ENCODE measurements at places on chromosomes 7 and 10.

- no peak for DNase-seq
Observed at GRCh38 chr10:9081253-9081652, 1026.8 kb downstream of the GATA3 start.

GRCh38 chr7:93228302-93228701 lies 2.0 kb upstream of the HEPACAM2 start:
- DNase-seq, result peak; percentile 90

DNA sequence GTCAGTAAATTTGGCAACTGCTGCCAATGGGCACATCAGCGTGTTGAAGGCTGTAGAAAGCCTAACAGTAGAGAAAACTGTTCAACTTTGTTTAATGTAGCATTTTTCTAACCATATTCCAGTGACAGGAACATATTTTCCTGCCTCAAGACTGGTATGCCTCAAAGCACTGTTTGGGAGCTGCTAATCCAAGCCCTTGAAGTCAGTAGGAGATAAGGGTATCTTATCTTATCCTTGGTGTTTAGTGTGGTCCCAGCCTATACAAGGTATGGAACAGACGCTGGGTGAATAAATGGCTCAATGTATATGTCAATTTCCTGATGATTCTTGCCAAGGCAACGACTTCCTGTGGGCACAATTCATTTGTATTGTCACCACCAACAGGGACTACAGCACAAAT lies 97.5 kb upstream of the CREB5 start:
- DNase-seq, result no peak

GRCh38 chr7:78398576-78398975 lies 600.0 kb downstream of the PHTF2 start:
- DNase-seq, result no peak

DNA sequence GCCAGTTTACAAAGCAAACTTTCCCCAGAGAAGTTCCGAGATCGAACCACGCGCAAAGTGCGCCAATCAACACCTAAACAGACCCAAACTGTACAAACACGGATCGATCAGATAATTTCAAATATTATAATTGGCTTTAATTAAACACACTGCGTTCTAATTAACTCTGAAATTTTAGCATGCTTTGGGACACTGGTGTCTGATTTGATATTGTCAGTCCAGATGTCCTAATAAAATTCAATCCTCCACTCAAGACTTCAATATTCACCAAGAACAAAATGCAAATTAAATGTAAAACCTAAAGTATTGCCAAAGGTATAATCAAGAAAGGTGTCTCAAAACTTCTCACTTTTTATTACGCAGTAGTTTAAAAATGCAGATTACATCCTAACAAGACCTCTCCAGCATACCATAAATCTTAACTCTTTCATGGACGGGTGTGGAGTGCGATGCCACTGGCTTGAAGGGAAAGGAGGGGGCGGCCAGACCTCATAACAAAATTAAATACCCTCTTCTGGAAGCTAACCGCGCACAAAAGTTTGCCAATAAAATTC lies 5.9 kb upstream of the EBF3 start:
- no peak for DNase-seq

DNA sequence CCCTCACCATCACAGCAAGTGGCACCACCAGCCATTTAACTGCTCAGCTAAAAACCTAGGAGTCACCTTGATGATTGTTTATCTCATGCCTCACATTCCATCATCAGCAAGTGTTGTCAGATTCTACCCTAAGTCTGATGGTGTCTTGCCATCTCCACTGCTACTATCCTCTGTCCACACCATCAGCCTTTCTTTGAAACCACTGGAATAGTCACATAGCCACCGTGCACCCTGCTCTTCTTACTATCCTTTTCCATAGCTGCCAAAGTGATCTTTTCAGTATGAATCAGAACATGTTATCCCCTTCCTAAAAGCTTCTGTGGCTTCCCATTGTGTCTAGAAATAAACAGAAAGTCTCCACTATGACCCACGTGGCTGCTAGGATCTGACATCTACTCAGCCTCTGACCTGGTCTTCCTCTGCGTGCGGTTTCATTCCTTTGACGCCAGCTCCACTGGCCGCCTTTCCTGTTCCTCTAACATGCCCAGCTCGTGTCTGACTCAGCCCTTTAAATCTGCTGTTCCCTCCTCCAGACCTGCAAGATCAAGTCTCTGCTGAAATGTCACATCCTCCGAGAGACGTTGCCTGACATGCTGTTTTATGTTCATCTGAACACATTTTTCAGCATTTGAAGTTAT lies 16.5 kb upstream of the CHN2 start:
- DNase-seq, result no peak

GRCh38 chr7:28481091-28481926 lies 69.0 kb downstream of the CREB5 start:
- DNase-seq, result no peak

DNA sequence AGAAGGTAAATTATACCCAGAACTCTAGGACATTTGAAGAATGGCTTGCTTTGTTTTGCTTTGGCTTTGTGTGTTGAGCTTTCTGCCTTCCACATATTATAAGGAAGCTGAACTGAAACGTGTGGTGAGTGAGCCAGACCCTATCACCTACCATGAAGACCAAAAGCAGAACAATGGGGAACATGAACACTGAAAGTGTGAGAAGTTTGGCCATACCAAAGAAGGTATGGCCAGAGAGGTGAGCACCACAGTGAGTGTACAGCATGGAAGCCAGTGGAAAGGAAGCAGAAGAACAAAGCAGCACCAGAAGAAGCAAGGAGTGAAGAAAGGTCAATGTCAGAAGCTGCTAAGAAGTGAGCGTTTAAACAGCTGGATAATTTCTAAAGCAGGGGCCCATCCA lies 59.7 kb upstream of the CCDC71L start:
- DNase-seq, result no peak

- DNase-seq, result no peak
Observed at GRCh38 chr7:106443156-106443555, 158.4 kb upstream of the NAMPT start.

DNA sequence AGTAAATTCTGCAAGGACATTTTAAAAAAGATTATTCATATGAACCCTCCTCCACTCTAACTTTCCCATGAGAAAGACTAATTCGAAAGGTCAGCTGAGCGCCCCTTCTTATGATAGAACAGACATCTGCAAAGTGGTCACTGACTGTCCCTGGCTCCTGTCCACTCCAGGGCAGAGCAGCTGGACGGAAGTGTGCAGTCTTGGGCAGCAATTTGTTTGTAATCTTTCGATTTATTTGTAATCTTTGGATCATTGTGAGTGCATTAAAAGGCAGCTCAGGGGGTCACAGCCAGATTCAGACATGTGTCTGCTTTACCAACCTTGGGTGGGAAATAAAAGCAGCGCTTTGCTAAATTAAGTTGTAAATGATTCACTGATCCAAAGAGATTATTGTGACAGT lies 158.8 kb upstream of the ADARB2 start:
- DNase-seq, result no peak

GRCh38 chr7:140435252-140435895 lies 31.5 kb downstream of the RAB19 start:
- no peak for DNase-seq

DNA sequence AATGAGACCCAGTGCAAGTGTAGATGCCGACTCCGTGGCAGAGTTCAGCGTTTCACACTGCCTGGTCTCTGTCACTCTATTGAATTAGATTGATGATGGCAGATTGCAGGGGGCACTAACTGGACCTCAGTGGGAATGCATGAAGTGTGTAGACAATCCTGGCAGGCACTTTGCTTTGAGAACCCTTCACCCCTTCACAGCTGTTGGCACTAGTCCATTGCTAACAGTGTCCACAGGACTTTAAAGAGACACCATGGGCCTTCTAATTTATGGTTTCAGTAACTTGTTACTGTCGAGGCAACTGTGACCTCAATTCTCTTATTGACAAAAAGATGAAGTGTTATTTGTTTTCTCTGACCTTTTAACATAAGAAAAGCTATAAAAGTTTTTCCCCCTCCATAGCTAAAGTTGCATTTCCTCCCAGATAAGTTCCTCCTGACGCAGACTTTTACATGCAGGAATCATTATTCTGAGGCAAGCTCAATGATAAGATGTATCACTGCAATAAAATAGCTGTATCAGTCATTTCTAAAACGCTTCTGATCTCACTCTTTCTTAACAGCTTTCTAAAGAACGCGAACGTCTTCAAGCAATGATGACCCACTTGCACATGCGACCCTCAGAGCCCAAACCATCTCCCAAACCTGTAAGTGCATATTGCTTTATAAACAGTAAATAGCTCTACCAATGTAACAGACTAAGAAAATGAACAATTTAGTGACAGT lies 238.9 kb downstream of the FOXP2 start:
- no peak for DNase-seq

DNA sequence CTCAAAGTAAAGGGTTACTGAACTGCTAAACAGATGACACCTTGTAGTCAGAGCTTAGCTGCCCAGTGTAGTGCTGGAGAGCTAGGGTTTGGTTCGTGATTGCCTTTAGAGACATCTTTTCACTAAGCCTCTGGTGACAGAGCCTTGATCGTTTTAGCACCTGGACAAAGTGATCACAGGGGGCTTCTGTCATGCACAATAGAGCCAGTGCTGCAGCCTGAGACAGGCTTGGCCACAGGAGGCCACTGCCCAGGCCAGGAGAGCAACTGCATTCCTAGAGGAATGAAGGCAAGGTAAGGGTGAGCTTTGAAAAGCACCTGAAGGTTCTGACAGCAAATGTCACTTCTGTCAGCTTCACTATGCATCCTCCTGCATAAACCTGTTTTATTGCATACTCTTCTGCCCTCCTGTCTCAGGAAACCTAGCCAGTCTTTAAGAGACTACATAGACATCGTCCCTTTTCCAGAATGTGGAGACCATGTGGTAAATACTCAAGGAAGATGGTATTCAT lies 122.9 kb downstream of the NPY start:
- no peak for DNase-seq

- DNase-seq, result peak; percentile 35
Observed at GRCh38 chr7:78039790-78040776, 241.5 kb downstream of the PHTF2 start.

DNA sequence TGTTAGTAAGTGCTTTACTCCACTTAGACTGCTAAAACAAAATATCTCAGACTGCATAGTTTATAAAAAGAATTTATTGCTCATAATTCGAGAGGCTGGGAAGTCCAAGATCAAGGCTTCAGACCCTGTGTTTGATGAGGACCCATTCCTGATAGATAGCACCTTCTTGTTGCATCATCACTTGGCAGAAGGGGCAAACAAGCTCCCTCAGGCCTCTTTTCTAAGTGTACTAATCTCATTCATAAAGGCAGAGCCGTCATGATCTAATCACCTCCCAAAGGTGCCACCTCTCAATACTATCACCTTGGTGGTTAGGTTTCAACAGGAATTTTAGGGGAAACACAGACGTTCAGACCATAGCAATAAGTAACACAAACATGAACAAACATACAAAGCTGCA lies 55.4 kb downstream of the CRPPA start:
- DNase-seq, result no peak

DNA sequence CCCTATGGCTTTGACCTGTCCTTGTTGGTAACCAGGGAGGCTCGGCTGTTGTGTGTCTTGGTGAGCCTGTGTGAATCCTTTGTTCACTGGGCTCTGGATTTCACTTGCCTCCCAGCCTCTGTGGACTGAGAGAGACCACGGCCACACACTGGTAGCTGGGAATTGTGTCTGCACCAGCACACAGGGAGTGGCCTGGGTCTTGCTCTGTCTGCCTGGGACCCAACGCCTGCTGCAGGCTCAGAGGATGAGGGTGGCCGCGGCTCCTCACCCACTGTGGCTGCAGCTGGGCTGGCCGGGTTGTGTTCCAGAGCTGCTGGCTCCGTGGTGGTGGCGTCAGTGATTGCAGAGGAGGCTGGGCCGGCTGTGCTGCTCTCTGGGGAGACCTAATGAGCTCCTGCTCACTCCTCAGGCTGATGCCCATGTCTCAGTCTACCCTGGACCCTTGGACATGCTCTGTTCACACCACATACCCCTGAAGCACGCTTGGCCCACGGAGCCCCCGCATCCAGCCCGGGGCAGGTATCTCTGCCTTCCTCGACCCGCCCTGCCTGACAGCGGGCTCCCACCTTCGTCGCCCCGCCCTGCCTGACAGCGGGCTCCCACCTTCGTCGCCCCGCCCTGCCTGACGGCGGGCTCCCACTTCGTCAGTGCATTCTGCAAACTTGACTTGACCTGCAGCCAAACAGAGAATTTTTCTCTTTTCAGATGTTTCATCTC lies 328.5 kb downstream of the ADARB2 start:
- DNase-seq, result no peak

GRCh38 chr10:11870900-11871400 lies 47.8 kb downstream of the PROSER2 start:
- DNase-seq, result no peak

DNA sequence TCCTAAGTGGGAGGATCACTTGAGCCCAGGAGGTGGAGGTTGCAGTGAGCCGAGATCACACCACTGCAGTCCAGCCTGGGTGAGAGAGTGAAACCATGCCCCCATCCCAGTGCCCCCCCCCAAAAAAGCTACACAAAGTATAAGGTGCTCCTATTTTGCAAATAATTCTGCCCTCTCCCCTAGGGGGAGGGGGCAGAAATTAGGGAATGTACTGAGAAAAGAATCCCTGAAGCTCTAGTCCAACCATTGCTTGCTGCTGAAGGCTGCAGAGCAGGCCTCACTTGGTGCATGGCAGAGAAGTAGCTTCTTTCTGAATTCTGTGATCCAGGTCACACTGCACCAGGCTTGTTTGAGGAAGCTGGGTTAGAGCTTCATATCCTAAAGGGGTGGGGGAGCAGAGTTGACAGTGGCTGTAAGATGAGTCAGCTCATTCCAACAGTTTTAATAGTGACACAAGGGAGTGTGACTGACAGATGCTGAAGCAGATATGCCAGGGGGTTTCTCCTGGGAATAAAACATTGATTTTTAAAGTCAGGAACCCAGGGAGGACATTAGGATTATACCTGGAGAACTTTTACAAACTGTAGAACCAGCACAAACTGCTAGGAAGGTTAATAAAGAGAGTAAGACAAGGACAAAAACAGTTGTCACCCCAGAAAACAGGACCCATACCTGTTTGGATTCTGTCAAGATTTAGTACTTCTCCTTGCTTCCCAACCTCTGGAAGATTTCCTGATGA lies 32.8 kb upstream of the STRIP2 start:
- DNase-seq, result no peak

- DNase-seq, result no peak
Observed at GRCh38 chr10:18478354-18478753, 173.0 kb downstream of the NSUN6 start.

GRCh38 chr7:82685214-82685613 lies 241.6 kb upstream of the CACNA2D1 start:
- no peak for DNase-seq

DNA sequence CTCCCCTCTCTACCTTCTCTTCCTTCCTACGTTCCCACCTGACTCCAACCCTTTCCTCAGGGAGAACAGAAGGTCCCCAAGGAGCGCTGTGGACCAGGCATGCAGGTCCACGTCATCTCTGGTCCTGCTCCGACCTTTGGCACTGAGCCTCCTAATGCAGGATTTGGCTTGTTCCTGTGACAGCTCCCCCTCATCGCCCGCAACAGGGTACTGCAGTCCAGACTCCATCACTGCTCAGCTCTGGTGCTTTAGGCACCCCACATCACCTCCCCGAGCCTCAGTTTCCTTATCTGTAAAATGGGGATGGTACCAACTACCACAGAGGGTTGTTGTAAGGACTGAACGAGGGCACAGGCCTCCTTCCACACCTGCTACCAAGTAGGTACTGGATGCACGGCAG lies 54.6 kb downstream of the FHIP2A start:
- no peak for DNase-seq

Measured in hematopoietic multipotent progenitor cell treated with erythropoietin and hydrocortisone succinate and interleukin-3 and kit ligand, for 17 days (in vitro differentiated cells).